ENCODE measurements at places on chromosomes 2 and 18.
A peak's percentile ranks its signal among the peaks of the same experiment; 100 is the strongest.

- DNase-seq, result peak; percentile 35
Measured at GRCh38 chr2:222955008-222955407, 94.2 kb downstream of the ACSL3 start.

- DNase-seq, result peak; percentile 76
Measured at GRCh38 chr18:13211534-13211933, 7.0 kb upstream of the LDLRAD4 start.

DNA sequence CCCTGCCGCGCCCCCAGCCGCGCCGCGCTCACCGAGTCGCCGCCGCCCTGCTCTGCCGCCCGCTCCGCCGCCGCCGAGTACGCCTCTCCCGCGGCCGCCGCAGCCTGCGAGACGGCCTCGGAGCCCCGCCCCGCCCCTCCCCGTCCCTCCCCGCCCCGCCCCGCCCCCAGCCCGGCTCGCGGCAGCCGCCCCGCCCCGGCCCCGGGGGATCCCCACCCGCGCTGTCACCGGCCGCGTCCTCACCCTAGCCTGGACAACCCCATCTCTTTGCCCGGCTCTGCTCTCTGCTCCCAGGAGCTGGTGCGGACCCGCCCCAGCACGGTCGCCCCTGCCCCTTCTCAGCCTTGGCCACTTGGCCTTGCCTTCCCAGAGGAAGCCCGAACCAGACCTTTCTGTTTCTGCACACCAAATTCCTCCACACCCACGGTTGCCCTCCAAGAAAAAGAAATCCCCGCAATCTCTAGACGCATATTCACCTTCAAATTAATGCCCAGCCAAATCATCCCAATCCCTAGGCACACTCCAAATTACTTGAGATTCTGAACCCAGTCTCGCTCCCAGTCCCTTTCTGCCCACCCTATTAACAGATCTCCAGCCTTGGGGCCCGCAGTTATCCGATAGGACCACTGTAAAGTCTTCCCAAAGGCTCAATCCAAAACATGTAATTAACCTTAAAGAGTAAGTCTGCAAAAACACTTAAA, at the start of gene CYRIA:
TSS of gene CYRIA (minus strand) at position 87 of the 701 bp plus-strand sequence. CDS start 77,715 bp downstream, outside the sequence.
- DNase-seq, result peak; percentile 68

- DNase-seq, result no peak
Measured at GRCh38 chr18:3400567-3401296, 49.2 kb upstream of the TGIF1 start.

DNA sequence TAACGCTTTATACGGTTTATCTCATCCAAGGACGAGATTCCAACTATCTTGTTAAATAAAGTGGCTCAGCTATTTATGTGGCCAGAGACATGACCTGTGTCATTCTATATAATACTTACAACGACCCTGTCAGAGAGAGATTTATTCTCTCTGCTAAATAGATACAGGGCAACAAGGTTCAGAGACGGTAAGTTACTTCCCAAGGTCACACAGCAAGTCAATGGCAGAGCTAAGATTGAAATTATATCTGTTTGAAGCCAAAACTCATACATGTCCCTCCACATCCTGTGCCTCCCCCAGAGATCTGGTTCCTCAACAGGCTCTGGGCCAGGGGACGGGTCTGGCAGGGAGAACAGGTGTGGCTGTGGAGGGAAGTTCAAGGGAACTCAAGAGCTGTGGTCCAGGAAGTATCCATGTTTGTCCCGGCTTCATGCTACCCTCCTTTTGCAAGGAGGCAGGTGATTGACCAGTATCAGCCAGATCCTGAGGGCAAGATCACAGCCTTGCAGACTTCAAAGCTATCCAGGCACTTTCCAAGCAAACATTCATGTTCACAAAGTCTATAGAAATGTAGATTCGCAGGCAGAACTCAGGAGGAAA, 99.8 kb downstream of the CAPN13 start:
- DNase-seq, result no peak

GRCh38 chr2:179936654-179937053, 70.4 kb downstream of the CWC22 start:
- peak; percentile 6 for DNase-seq

All from suppressor macrophage (primary cell).